Right atrium auricular region (tissue), 2 donors: ENCODE measurements at places on chromosomes 4 and X. TPM values are rescaled to one million over a fixed set of nuclear protein-coding genes. Genes with fewer than 3 reads are reported as not detected.

- DNase-seq, result no peak
Observed at GRCh38 chr4:88060431-88060830, 53.0 kb downstream of the PKD2 start.

The FAT1 gene
- total RNA-seq, result 70.3 TPM

The BBS12 gene
- total RNA-seq, result 5.9 TPM

- no peak for DNase-seq
Observed at GRCh38 chrX:71191248-71191647, 31.8 kb upstream of the GJB1 start.

- no peak for DNase-seq
Observed at GRCh38 chr4:154344686-154345085, 146.9 kb downstream of the DCHS2 start.

The MAPK10 gene
- total RNA-seq, result 3.1 TPM

The CHRDL1 gene
- 10.4 TPM for total RNA-seq

DNA sequence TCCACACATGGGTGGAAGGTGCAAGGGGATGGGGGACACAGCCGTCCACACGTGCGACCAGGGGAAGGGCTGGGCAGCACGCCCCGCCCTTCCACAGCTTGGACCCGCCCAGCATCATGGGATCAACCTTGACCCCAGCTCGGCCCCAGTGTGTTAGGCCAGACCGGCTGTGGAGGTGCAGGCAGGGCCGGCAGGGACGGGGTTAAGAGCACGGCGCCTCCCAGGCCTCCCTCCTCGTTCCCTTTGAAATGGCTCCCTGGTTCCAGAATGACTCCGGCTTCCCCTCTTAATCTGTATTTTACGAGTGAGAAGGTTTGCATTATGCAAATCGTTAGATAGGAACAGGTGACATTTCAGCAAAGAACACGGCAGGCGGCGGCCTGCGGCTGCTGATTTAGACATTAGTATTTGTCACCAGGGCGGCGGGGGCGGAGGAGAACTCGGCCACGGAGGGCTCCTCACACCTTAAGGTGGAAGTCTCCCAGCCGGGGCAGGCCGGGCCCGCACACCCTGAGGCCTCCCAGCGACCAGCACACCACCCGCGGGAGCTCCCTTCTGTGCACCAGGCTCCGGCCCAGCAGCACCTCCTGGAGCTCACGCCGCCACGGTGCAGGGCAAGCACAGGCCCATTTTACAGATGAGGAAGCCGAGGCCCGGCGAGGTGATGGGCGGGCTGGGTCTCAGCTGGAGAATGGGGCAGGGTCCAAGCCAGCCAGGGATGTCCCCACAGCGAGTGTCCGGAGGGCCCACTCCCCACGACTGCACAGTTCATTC, 116.1 kb downstream of the FAM53A start:
- no peak for DNase-seq

DNA sequence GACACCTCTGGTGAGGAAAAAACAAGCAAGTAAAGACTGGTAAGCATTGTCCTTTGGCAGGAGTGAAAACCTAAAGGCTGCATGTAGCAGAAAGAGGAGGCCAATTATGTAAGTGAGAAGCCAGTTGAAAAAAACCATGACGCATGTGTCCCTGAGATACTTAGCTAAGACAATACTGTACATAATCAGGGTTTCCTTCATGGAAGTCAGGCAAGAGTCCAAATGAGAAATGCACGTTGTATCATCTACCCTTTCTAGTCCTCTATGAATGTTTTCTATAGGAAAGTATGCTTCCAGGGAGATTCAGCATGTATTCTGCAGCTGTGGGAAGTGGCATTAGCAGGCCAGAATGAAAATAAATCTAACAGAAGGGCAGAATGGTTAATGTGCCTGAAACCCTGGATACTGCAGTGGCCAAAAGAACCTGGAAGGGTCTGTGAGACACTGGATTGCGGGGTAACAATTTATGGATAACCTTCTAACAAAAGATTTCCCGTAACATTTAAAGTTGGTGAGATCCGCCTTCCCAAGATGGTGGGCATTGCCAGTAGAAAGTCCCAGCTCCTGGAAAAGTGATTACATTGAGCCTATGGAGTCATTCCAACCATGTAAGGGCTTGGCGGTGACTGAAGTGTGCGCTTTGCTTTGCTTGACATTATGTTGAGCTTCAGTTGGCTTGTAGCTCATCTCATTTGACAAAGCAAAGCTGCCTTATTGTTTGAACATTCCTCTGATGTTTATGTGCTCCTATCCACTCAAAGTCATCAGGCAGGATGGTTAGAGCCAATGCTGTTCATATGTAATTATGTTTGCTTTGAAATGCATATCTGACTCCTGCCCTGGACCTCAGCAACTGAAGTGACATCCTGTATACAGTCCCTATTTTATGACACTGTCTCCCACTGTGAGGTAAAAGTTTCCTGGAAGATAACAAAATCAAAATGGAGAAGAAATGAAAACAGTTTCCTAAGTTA, 200.4 kb downstream of the ARHGAP24 start:
- DNase-seq, result no peak

- DNase-seq, result no peak
Observed at GRCh38 chrX:56811599-56811998, 82.6 kb downstream of the NBDY start.

The TEX13C gene
- not detected for total RNA-seq
